ENCODE measurements at places on chromosomes 2 and 18. TPM values are rescaled to one million over a fixed set of nuclear protein-coding genes. Genes with fewer than 3 reads are reported as not detected.

CENPA gene
- 2.4 TPM for total RNA-seq

CTNNA2 gene
- total RNA-seq: 53.4 TPM

ANKRD30BL gene
- total RNA-seq: 7.3 TPM

ELAC1 gene
- total RNA-seq: 11.8 TPM

RND3 gene
- total RNA-seq: 82.1 TPM

LRRC30 gene
- 0.49 TPM for total RNA-seq

ALPP gene
- not detected for total RNA-seq

CNDP1 gene
- total RNA-seq: 9.9 TPM

OSGEPL1 gene
- 29.6 TPM for total RNA-seq

OXER1 gene
- total RNA-seq: 4.3 TPM

SEMA4F gene
- 10.3 TPM for total RNA-seq

CRYGD gene
- total RNA-seq: 823 TPM

OTX1 gene
- 6.4 TPM for total RNA-seq

KATNAL2 gene
- total RNA-seq: 4.6 TPM

EVX2 gene
- total RNA-seq: not detected

IAH1 gene
- 38.2 TPM for total RNA-seq

IL36RN gene
- total RNA-seq: 0.22 TPM

MREG gene
- 29.5 TPM for total RNA-seq

CIB4 gene
- not detected for total RNA-seq

WNT6 gene
- 1.0 TPM for total RNA-seq

FBLN7 gene
- total RNA-seq: 17.3 TPM

SLC30A3 gene
- total RNA-seq: 0.27 TPM

XDH gene
- total RNA-seq: 0.93 TPM

EFHD1 gene
- total RNA-seq: 5.9 TPM

CYBRD1 gene
- 119 TPM for total RNA-seq

MYCN gene
- total RNA-seq: 55.0 TPM

SKOR2 gene
- total RNA-seq: 1.2 TPM

EVA1A gene
- 13.2 TPM for total RNA-seq

ABCG5 gene
- total RNA-seq: 0.27 TPM

PDCL3 gene
- total RNA-seq: 12.0 TPM

RALB gene
- total RNA-seq: 52.9 TPM

FOXD4L1 gene
- not detected for total RNA-seq

SFT2D3 gene
- total RNA-seq: 12.0 TPM

ALPI gene
- total RNA-seq: not detected

ARHGAP15 gene
- total RNA-seq: 20.8 TPM

GFPT1 gene
- total RNA-seq: 57.6 TPM

DSG1 gene
- total RNA-seq: 8.5 TPM
